Right atrium auricular region (tissue), 2 donors: ENCODE measurements at places on chromosomes 2 and 18. TPM values are rescaled to one million over a fixed set of nuclear protein-coding genes. Genes with fewer than 3 reads are reported as not detected.

The AKAIN1 gene
- total RNA-seq: not detected

The SERPINB7 gene
- total RNA-seq: not detected

The AP1S3 gene
- 2.2 TPM for total RNA-seq

The C2orf81 gene
- total RNA-seq: 0.94 TPM

The ICA1L gene
- 8.6 TPM for total RNA-seq

The SCG2 gene
- total RNA-seq: 1.8 TPM

The GPAT2 gene
- 1.8 TPM for total RNA-seq

The CGREF1 gene
- 4.5 TPM for total RNA-seq

The SYT4 gene
- 7.1 TPM for total RNA-seq

The GPR35 gene
- 0.56 TPM for total RNA-seq

The LYPD6B gene
- total RNA-seq: 0.28 TPM

The SH3BP4 gene
- 27.2 TPM for total RNA-seq

The FBXO36 gene
- 1.3 TPM for total RNA-seq

The C2orf15 gene
- not detected for total RNA-seq

The POLR1A gene
- 14.1 TPM for total RNA-seq

The NEU4 gene
- 0.31 TPM for total RNA-seq

The LDLRAD4 gene
- total RNA-seq: 41.2 TPM

The KIF1A gene
- 41.8 TPM for total RNA-seq

The CNOT9 gene
- total RNA-seq: 20.3 TPM

The PLCL1 gene
- total RNA-seq: 26.8 TPM

The FAM237A gene
- total RNA-seq: not detected

The MLPH gene
- 27.1 TPM for total RNA-seq

The CHCHD5 gene
- 27.4 TPM for total RNA-seq

The ANKRD29 gene
- 3.5 TPM for total RNA-seq

The MEP1B gene
- not detected for total RNA-seq

The GALNT13 gene
- total RNA-seq: 2.2 TPM

The MALT1 gene
- 9.9 TPM for total RNA-seq

The DPP10 gene
- not detected for total RNA-seq

The PLB1 gene
- total RNA-seq: 3.0 TPM

The STPG4 gene
- total RNA-seq: not detected

The AMER3 gene
- total RNA-seq: not detected

The TMEFF2 gene
- not detected for total RNA-seq

The DNAJC5G gene
- 0.59 TPM for total RNA-seq

The MAP3K19 gene
- total RNA-seq: not detected

The ZNF236 gene
- total RNA-seq: 11.0 TPM

The ZAP70 gene
- total RNA-seq: 1.4 TPM

The BOLL gene
- not detected for total RNA-seq

The HOXD12 gene
- total RNA-seq: not detected

The PRKAG3 gene
- not detected for total RNA-seq

The TMEM237 gene
- 18.4 TPM for total RNA-seq

The IL36RN gene
- not detected for total RNA-seq

The B4GALT6 gene
- total RNA-seq: 3.4 TPM

The PAIP2B gene
- 18.1 TPM for total RNA-seq
